Caudate nucleus (tissue), 63 donors: ENCODE measurements at places on chromosomes 5 and 9.

- no peak for DNase-seq
These were observed 113.5 kb upstream of the PCA3 start for GRCh38 chr9:76650692-76651091.

DNA sequence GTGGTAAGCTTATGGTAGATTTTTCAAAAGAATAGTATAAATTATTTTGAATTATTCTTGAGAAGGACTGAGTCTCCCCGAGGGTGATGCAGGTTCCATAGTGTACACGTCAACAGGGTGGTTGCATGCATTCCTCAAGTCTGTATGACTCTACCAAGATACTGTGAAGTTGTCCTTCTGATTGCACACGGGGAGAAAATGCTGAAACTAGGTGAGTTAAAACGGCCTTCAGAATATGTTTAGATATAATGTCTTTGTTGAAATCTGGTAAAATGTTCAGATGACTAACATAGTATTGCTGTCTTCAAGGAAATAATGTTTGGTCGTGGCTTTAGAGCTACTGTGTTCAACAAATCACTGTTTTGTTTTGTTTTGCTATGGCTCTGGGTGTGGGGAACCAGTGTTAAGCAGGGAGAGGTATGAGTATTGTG, 22.4 kb upstream of the TNFAIP8 start:
- DNase-seq, result no peak

GRCh38 chr9:124894741-124895170, 32.8 kb downstream of the ARPC5L start:
- DNase-seq, result no peak

- DNase-seq, result no peak
These were observed 555.8 kb upstream of the CLINT1 start for GRCh38 chr5:158414780-158415179.

DNA sequence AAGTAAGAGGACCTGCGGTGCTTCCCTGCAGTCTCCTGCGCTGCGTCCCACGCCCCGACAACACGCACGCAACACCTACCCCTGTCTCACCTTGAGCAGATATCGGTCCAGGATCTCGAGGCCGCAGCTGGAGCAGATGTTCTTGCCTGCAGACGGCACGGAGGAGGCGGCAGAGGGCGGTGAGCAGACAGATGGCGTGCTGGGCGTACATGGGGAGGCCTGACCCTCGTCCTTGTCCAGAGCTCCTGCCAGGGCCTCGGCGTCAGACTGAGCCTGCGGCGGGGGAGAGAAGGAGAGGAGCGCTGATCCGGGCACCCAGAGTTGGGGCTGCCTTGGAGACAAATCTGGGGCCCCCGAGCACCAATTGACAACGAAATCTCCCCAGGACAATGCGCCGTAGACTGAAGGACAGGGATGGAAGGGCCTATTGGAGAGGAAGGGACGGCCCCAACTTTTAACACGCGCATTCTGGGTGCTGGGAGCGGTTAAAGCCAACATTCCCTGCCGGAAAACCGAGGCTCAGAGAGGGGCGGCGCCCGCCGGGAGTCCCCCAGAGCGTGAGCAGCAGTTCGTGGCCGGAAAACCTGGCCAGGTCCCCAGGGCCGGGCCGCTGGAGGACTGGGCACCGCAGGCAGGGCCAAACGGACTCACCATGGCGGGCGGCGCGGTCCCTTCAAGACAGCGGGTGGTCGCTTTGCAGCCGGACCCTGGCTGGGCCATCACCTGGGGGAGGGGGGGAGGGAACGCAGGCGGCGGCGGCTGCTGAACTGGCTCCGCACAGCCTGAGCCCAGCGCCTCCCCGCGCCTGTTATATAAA, 1.8 kb downstream of the LHX6 start:
- DNase-seq, result no peak

DNA sequence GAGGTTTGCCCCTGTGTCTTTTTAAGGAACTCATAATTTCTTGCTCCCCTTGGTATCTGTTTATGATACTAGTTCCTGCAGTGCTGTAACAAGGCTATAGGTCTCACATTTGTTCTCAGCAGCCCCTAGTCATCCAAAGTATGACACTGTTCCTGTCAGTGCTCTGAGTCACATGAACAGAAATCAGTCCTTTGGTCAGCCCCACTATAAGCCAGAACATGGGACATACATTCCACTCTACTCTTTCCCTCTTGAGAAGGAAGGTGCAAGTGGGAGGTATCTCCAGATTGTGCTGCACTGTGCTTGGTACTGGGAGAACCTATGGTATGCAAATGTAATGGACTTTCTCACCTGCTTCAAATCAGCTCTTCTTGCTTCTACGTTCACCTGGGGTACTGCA, 87.0 kb downstream of the IARS1 start:
- DNase-seq, result no peak

DNA sequence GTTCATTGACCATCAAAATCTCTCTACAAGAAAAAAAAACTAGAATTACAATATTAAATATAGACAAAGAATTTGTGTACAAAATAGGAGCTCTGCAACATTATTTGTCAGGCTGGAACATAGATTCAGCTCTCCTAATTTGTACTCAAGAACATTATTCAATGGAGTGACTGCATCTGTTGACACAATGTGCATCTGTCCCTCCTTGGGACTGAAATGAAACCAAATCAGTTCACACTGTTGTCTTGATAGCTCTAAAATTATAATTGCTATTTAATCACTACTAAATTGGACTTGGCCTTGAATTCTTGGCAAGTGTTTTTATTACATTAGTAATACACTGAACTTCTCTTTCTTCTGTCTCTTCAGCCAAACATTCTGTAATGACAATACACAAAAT, 47.7 kb downstream of the FTMT start:
- DNase-seq, result no peak

GRCh38 chr9:107805201-107805600, 315.6 kb upstream of the KLF4 start:
- no peak for DNase-seq

- DNase-seq, result no peak
These were observed 92.8 kb downstream of the IQGAP2 start for GRCh38 chr5:76495870-76496269.

- no peak for DNase-seq
These were observed 399.2 kb upstream of the KLF4 start for GRCh38 chr9:107888773-107889227.

GRCh38 chr5:10315824-10316509, 8.3 kb upstream of the CMBL start:
- no peak for DNase-seq

DNA sequence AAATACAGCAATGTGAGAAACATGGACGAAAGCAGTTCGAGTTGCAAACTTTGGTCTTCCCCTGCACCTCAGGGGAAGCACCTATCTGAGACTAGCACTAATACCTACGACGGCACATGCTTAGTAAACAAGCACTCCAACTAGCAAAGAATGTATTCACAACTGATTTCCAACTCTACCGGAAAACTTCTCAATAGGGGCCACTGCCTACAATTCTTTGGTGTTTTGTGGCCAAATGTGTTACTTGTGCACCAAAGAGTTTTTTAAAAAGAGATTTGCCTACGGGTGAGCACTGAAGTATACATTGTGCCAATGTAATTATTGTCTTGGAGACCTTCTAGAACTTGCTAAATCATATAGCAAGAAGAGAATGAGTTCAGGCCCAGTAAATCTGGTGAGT, 12.2 kb downstream of the ENC1 start:
- no peak for DNase-seq

GRCh38 chr9:18608371-18608770, 134.4 kb downstream of the ADAMTSL1 start:
- no peak for DNase-seq

- DNase-seq, result no peak
These were observed 796 bp upstream of the PDLIM7 start for GRCh38 chr5:177498013-177498787.

DNA sequence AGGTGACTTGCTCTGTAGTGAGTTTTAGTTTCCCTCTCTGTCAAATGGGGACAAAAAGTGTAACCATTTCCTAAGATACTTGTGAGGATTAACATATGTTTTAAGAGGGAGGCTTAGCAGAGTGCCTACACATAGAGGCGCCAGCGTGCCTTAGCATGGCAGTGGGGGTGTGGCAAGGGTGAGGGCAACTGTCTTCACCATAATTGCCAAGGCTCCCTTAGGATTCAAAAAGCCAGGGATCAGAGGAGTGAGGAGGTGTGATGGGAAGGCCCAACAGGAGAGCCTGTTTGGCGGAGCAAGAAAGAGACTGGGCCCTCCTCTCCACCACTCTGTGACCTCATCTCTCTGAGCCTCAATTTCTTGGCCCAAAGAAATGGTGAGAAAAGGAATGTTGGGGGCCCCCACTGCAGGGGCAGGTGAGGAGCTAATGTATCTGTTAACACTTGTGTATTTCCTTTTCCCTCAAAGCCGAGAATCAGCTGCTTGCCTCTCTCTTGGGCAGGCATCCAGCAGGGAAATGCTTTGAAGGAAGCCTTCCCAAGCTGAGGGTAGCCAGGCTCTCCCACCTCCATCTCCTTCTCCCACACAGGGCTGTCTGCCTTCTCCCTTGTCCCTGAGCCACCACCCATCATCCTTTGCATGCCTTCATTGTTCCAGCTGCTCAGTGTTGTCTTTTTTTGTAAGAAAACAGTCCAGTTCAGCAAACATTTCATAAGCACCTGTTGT, 76.0 kb downstream of the DAB2IP start:
- DNase-seq, result no peak

GRCh38 chr5:137491121-137491520, 8.0 kb downstream of the SPOCK1 start:
- no peak for DNase-seq
